H9 (cell line): ENCODE measurements at places on chromosomes 2 and 18. TPM values are rescaled to one million over a fixed set of nuclear protein-coding genes. Genes with fewer than 3 reads are reported as not detected.

Gene SLC9A4
- total RNA-seq = not detected in 2 replicates

Gene LYPD1
- total RNA-seq = 10.6 and 11.2 TPM in 2 replicates

Gene ATG4B
- total RNA-seq = 105 and 110 TPM in 2 replicates

Gene ABCB11
- total RNA-seq = 0.04 TPM in 1 of 2 replicates, not detected in the other

Gene DES
- 3.0 and 4.6 TPM in 2 replicates for total RNA-seq

Gene AGXT
- total RNA-seq = not detected in 2 replicates

Gene CHST10
- 29.7 and 29.8 TPM in 2 replicates for total RNA-seq

DNA sequence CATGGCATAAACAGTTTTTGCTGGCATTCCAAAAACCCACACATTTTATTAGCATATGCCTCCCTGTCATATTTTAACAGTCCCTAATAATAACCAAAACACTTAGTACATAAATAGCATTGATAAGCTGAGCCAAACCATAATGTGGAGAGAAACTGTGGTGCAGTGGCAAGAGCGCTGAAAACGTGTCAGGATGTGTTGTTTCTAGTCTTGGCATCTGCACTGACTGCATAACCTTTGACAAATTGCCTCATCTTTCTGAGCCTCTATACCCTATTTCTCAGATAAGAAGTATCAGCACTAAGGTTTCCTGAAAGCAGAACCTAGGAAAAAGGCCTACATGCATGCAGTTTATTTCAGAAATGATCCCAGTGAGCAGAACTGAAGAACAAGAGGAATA lies 41.4 kb downstream of the RAD51AP2 start:
- DNase-seq = no peak

GRCh38 chr2:2621855-2622254 lies 290.8 kb upstream of the MYT1L start:
- no peak for DNase-seq

DNA sequence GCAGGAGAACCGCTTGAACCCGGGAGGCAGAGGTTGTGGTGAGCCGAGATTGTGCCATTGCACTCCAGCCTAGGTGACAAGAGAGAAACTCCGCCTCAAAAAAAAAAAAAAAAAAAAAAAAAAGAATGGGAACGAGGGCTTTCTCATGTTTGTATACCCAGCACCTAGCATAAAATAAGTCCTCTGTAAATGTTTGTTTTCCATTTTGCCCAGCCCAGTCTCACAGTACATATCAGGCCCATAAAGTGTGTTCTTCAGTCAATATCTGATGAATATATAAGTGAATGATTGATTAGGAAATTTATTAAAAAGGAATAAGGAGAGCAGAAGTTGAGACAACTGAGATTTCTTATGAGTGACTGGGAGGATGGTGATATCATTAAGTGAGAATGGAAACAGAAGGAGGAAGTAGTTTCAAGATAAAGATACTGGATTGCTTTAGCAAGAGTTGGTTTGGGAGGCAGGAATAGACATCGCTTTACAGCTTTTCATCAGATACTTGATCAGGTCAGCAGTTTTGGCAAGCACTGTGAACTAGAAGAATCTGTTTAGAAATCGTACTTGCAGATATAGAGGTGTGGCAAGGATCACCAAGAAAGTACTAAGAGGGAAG lies 327.5 kb downstream of the KIAA1328 start:
- no peak for DNase-seq

GRCh38 chr2:179749210-179749609 lies 112.2 kb downstream of the ZNF385B start:
- DNase-seq = no peak

DNA sequence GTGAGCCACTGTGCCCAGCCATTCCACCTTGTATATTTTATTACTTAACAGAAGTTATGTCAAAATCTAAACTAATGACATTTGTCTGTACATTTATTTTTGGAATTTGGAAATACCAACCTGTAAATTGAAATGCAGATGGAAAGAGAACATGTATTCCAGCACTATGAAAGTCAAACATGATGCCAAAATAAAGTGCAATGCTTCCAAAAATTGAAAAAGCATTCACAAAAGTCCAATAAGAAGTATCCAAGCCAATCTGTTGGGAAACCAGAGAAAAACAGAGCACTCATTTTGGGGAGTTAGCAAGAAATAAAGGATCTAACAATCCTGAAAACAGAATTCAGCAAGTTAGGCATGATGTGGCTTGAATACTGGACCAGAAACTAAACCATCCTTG lies 30.3 kb upstream of the NARS1 start:
- DNase-seq = no peak

- no peak for DNase-seq
Observed at GRCh38 chr18:1020731-1021344, 116.2 kb downstream of the ADCYAP1 start.

- DNase-seq = no peak
Observed at GRCh38 chr2:203685081-203685621, 21.3 kb upstream of the CD28 start.

GRCh38 chr2:70362661-70363060 lies 60.8 kb upstream of the FAM136A start:
- DNase-seq = no peak

DNA sequence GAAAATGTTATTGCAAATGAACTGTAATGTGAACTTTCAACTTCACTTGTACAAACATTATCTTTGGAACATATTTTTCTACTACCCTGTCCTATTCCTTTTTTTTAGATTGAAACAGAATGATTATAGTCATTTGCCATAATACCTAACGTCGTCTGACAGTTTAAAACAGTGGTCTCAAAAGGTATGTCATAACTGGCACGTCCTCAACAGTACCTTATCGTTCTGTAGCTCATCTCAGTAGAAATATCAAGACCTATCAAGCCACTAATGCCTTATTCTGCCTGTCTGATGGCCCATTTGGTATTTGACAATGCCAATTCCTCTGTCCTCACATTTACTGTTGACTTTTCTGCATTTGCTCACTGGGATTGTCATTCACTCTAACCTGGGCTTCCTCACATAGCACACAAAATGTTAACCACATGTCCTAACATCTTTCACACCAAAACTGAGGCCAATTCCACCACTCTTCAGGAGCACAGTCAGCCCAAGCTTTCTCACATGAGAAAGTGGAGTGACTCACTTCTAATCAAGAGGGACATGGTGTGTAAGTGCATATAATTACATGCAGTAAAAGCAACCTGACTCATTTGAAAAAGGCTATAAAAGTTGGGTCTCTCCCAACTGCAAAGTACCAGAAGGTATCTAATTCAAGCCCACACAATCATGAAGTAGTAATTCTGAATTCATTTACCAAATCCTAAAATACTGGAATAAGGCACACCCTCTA lies 34.8 kb downstream of the DNER start:
- DNase-seq = no peak

DNA sequence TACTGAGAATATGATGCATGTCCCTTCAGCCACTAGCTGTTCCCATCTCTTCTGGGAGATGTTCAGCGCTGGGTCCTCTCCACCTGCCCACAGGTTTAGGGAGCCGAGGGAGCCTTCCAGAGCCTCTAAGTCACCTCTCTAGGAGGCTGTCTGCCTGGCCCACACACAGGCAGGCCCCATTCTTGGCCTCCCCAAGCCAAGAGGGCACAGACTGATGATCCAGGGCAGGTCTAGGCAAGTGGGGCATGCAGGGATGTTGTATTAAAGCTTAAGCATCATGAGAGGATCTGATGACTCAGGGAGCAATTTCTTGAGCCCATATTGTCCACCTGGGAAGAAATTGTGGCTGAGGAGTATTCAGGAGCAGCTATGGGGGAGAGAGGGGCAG lies 19.9 kb downstream of the TMSB10 start:
- no peak for DNase-seq

DNA sequence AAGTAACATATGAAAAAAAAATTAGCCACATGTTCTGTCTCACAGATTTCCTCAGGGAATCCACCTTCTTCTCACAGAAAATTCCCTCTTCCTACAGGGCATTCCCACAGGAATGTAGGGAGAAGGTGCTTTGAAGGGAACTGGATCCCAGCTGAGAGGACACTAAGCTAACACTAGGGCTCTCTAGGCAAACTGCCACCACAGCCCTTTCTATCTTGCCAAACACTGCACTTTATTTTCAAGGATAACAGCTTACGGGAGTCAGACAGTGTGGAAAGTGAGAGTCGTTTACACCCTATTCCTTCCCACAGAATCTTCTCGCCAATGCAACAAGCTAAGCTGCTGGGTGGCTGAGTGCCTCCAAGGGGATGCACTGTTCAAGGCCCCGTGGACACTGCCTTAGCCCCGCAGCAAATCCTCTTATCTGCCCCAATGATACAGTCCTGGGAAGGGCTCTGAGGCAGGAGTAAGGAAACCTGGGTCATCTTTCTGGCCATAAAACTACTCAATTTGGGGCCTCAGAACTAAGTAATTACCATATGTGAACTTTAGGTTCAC lies 76.9 kb downstream of the CCDC93 start:
- DNase-seq = no peak

- DNase-seq = peak; percentile 85
Observed at GRCh38 chr2:26577442-26578112, 63.6 kb downstream of the CIB4 start.

DNA sequence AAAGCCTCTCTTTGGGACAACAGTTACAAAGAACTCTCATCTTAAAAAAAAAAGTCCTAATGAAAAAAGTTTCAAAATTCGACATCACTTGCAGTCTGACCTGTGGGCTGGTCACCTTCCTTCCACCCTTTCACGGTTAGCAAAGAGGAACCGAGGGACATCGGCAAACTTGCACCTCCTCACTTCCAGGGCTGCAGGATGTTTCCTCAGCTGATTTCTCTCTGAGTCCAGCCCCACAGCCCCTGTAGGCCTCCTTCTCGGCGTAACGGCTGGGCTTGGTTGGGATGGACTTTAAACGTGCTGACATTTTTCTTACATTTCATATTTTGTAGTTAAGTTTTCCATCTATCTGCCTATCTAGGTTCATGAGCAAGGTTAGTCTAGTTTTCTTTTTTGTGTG lies 5.7 kb upstream of the CAB39 start:
- no peak for DNase-seq

DNA sequence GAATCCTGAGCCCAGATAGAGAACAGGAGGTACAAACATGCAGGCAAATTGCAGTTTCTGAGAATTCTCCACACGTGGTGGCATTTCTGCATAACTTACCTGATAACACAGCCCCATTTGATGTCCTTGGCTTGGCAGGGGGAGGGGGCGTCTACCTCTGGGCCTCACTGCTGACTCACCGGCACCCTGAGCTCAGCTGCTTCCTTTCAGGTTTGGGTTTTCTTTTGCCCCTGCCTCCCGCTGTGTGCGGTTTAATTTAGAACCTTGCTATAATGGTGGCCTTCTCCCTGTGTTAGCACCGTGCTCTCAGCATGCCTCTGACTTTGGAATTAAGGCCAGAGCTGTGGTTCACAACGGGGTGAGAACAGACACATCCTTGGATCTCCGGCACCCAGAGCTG lies 4.4 kb downstream of the CTIF start:
- peak; percentile 81 for DNase-seq

DNA sequence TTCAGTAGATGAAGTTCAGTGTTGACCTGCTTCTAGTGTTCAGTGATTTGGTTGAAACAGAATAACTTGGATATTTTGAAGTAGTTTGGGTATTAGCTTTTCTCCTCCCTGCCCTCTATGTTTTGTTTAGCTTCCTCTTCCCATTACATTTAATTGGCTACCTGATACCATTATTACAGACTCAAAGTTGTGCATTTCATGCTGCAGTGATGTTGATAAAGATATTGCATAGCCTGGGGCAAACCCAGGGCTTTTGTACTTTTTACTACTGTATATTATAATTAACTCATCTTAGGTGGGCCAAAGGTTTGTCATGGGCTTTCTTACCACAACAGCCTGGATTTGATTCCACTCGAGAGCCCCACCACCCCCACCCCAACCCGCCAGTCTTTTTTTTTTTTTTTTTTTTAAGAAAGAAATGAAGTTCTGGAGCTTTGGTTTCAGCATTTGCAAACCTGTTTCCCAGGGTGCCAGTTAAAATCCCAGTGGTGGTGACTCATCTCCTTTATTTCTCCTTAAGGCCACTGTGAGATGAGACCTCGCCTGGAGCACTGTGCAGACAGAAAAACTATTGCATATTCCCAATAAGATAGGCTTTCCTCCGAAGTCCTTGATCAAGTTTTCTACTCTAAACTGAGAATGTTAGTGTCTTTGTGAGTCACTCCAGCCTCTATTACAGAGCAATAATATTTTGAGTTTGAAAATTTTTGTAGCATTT lies 393.7 kb upstream of the FANCL start:
- DNase-seq = no peak

- no peak for DNase-seq
Observed at GRCh38 chr2:186365406-186365805, 120.7 kb upstream of the ZC3H15 start.

DNA sequence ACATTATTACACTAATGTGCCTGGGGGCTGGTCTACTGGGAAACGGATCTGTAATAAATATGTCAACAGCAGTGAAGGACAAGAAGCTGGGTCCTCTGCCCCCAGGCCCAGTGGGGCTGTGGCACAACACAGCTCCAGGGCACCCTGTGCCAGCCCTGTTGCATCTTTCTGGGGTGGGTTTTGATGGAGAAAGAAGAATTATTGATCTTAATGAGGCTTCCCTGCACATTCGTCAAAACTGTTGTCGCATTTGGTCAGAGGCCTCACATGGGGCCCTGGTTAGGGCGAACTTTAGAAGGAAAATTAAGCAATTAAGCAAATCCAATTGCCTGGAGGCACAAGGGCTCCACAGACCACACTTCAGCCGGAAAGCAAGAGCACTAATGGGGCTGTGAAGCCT lies 30.0 kb upstream of the TWIST2 start:
- DNase-seq = no peak

DNA sequence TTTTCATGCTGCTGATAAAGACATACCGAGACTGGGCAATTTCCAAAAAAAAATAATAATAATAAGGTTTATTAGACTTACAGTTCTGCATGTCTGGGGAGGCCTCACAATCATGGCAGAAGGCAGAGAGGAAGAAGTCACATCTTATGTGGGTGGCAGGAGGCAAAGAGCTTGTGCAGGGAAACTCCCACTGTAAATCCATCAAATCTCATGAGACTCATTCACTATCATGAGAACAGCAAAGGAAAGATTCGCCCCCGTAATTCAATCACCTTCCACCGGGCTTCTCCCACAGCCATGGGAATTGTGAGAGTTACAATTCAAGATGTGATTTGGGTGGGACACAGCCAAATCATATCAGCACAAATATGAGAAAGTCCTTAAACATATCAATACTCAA lies 1314.8 kb downstream of the DPP10 start:
- no peak for DNase-seq

GRCh38 chr2:150267651-150268415 lies 219.6 kb downstream of the RND3 start:
- no peak for DNase-seq
